Omental fat pad (tissue), 4 donors: ENCODE measurements at places on chromosomes 12 and 14.
A peak's percentile ranks its signal among the peaks of the same experiment; 100 is the strongest.

- no peak for DNase-seq
These were observed 12.6 kb upstream of the PLEKHD1 start for GRCh38 chr14:69471916-69472315.

GRCh38 chr12:5554711-5555110, 122.8 kb downstream of the NTF3 start:
- no peak for DNase-seq

GRCh38 chr12:56522411-56523193, 982 bp downstream of the RBMS2 start:
- no peak for DNase-seq

DNA sequence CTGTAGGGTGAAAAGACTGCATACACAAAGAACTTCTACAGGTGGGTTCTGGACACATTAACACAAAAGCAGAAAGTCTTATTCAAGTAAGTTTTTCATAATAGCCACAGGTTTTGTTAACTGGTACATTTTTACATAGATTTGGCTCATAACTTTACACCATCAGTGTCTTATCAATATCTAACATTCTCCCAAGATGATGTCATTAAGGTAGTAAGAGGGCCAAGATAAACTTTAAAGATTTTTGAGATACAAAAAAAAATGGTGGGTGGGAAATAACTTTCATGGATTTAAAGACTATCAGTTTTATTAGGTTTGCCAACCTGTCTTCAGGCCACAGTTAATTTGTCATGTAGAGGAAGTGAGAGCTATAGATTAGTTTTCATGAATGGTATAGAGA, 1.7 kb downstream of the SUPT16H start:
- DNase-seq, result no peak

DNA sequence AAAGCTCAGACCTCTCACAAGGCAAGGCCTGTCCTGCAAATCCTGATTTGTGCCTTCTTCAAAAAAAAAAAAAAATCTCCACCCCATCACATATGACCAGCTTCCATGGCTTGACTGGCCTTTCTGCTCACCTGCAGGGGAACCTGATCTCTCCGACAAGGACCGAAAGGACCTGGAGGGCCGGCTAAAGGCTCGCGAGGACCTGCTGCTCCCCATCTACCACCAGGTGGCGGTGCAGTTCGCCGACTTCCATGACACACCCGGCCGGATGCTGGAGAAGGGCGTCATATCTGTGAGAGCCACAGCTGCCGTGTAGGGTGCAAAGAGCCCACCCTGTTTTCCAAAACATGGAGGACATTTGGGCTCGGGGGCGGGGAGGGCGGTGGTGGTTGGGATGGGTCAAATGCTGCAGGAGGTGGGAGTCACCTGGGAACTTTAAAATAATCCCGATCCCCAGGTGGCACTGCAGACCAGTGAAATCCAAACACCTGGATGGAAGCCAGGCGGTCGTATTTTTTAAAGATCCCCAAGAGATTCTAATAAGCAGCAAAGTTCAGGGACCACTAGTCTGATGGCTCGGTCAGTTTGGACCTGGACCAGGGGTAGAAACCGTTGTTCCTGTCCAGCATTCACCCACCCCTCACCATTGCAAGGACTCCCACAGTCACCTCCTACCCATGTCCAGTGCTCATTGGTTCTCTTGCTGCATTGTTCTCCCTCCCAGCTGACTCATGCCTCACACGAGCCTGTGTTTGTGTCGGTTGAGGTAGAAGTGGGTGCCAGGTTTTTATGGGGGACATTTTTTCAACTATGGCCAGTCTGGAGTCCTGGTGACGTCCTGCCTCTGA, 44.8 kb downstream of the FOXN4 start:
- DNase-seq, result peak; percentile 42

- DNase-seq, result no peak
These were observed 64.9 kb downstream of the LGR5 start for GRCh38 chr12:71504476-71504875.

DNA sequence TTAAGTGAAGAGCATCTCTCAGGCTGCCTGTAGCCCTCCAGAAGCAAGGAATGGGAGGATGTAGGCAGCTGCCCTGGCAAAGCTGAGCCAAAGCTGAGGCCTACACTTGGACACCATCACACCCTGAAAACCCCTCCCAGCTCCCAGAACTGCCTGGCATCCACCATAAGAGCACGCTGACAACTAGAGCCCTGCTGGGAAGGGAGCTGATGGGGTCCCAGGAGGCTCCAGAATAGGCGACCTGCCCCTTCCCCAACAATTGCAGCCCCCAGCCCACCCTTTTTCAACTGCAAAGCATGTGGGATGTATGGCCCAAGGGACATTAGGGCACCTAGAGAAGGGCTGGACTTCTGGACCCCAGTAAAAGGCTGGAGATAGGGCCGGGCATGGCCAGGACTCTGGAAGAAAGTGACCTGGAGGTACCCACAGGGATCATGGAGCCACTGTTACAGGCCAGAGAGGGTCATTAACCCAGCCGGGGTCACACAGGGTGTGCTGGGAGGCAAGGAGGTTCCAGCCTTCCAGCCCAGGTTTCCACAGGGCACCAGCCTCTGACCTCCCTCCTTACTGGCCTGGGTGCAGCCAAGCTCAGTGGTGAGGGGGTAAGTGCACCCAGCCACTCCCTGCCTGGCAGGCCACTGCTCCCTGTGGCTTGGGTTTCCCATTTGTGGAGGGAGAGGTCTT, 27.8 kb downstream of the FAM222A start:
- no peak for DNase-seq

DNA sequence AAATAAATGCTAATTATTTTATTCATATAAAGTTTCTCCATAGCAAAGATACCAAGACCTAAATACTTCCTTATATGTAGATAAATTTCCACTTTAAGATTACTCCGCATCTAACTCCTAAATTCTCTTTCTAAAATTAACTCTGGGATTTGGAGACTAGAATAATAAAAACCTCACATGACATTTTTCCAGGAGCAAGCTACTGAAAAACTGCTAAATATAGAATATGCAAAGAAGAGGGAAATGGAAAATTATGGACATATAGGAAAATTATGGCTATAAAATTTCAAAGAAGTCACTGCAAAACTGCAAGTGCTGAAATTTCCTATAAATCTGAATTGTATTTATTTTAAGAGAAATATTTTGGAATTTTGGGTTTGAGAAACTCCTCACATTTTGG, 186.2 kb downstream of the DUSP6 start:
- DNase-seq, result no peak

DNA sequence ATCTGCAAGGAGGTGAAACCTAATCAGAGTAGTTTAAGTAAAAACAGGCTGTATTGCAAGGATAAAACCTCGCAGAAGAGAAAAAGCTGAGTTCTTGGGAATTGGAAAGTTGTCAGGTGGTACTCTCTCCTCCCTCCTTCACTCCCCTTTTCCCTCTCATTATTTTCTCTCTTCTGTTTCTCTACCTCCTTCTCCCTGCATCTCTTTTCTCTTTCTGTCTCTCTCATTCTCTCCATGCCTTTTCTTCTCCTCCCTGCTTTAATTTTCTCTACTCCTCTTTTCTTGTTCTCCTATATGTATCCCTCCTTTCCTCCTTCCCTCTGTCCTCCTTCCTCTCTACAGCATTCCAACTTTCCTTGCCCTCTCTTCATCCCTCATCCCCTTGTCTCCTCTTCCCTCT, 14.2 kb upstream of the PPP1R12A start:
- no peak for DNase-seq

DNA sequence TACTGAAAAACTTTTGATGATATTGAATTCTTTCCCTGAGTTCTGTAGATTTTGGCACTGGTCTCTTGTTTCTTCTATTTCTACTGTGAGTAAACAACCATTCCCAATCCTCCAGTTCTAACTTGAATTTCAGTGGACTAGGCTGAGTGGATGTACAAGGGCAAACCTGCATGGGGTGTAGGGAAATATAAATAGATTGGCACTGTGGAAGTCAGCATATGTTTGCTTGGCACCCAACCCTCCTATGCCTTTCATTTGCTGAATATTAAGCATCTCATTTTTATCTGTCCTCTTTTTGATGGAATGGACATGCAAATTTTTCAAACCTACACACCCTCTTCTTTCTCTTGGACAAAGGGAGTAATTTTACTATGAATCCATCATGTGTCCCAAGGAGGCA, 828.3 kb downstream of the DIO2 start:
- no peak for DNase-seq

DNA sequence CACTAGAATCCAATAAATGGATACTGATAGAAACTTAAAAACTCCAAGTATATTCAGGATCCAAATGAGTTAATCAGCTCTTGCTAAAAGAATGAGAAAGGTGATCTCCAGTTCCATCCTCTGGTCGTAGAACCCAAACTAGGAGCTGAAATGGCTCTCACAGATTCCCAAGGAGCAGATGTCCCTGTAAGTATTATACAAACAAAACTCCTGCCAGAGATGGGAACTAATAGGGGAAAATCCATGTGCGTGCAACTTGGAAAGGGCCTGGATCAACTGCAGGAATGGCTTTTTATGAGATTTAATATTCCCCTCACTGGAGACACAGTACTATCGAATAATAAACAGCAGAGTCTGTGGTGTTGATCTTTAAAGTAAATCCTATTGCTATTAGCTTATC, 309.2 kb upstream of the TBX3 start:
- no peak for DNase-seq

- DNase-seq, result no peak
These were observed 9.9 kb downstream of the PEBP1 start for GRCh38 chr12:118145798-118146156.

- DNase-seq, result peak; percentile 96
These were observed 17.0 kb downstream of the RHOF start for GRCh38 chr12:121776190-121777098.

DNA sequence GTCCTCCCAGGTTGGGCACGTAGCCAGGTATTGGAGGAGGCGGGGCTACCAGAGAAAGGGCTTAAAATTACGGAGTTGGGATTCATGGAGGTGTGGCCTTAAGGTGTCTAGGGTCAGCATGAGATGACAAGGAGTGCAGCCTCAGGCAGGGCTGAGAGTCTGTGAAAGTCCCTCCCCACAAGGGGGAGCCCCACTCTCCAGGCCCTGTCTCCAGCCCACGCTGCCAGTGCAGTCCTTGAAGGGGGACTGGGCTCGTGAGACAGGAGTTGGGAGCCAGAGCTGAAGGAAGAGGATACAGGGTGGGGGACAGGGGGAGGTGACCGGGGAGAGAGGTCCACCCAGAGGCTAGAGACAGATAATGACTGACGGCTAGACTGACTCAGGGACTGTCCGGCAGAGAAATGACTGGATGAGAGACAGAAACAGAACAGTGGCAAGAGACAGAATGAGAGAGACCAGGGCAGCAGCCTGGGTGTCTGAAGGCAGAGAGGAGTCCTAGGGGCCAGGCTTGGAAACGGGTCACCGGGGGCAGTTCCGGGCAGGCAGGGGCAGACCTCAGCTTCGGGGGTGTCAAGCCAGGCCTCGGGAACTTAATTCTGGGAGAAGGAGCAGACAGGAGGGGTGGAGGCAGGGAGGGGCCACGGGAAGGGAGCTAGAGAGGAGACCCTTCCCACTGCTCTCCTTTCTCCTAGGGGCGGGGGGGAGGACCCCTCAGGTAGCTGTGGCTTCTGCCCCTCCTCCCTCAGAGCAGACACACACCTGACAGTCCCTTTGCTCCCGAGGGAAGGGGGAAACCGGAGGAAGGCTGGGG, 970 bp downstream of the CDH24 start:
- no peak for DNase-seq

DNA sequence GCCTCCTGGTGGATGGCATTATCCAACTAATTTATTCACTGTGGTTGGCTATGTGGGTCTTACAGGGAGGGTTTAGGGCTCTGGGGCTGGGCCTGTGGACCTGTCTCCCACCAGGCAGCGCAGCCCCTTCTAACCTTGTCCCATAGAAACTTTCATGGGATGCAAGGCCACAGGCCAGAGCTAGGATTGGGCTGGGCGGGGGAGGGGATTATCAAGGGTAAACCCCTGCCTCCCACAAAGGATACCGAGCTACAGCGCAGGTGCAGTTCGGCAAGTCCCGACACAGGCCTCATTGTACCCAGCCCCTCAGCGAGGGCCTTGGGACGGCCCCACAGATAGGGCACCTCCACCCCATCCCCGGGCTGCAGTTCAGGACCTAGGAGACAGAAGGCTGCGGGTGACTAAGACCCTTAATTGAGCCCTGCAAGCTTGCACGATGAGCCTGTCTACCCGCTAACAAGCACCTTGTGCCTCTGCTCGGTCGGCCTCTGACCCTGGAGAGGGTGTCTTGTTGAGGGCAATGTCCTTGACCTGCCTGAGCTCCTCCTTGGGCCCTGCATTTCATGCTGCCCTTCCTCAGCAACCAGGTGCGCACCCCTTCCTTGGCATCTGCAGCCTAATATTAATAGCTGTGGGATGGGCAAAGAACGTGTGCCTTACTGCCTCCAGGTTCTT, 46.7 kb downstream of the PSMA6 start:
- no peak for DNase-seq

- DNase-seq, result no peak
These were observed 382.8 kb downstream of the ADAMTS20 start for GRCh38 chr12:43169115-43169681.

GRCh38 chr12:79961411-79961810, 26.5 kb upstream of the PPP1R12A start:
- DNase-seq, result no peak

DNA sequence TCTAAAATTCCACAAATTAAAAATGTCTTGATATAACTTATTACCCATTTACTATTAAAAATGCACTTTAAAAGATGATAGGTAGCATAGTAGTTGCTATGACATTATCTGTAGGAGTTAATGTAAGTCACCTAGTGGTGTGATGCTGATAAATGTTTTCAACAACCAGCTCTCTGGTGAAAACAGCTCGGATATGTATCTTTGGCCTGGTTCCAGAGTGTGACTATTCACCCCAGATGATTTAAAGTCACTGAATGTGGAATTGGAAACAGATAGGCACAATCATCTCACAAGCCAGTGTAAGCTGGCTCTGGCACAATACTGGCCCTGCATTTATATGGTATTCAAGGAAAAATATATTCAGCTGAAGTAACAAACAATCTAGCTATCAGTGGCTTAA, 9.2 kb upstream of the CCDC196 start:
- no peak for DNase-seq

- no peak for DNase-seq
These were observed 33.0 kb downstream of the SAV1 start for GRCh38 chr14:50635141-50635540.

DNA sequence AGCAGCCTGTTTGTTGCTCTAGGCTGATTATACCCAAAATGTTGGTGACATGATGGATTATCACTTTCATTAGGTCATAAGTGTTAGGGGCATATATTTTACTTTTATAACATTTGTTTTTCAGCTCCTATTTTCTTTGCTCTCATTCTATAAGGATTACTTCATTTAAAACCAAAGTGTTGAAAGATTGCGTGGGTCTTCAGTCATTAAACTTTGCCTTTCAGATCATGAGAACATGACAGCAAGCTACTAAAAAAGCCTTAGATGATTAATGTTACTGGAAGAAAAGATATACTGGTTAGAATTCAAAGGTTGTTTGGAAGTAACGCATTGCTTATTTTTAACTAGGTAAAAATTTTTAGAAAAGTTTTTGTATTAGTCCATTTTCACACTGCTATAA, 156.8 kb downstream of the ERC1 start:
- DNase-seq, result no peak

DNA sequence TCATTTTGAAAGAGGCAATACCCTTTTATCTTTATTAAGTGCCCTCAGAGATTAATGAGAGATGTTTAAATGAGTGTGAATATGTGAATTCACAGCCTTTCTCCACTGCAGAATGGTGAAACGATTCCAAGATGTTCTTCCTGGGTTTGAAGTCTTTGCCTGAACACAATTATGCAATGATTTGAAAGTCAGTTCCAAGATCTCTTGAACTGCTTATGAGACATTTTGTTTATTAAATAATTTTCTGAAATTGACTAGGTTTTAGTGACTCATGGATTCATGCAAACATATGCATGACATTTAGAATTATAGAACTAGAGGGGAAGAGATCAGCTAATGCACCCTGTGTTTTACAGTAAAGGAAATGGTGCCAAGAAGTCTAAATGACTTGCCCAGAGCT, 118.1 kb upstream of the SLC38A2 start:
- no peak for DNase-seq
